ENCODE measurements at places on chromosomes 13 and 19.

GRCh38 chr13:108961542-108962125 lies 332.2 kb downstream of the MYO16 start:
- DNase-seq = peak; percentile 70

GRCh38 chr19:36449059-36449670 lies 30.7 kb upstream of the ZFP82 start:
- no peak for DNase-seq

DNA sequence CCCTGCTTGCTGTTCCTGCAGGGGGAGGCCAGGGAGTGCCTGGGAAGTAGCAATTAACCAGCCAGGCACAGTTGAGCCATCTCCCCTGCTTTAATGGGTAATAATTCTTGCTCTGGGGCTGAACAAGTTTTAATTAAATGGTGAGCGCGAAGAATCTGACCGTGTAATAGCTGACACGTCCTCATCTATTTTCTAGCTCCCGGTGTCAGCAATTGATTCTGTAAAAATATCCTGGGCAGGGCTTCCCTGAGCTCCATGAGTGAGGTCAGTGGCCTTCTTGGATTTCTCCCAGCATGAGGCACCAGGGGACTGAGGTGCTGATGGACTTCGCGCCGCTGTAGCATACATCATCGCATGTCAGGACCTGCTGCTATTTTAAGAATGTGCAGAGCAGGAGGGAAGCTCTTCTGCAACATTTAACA lies 26.9 kb downstream of the SIPA1L3 start:
- DNase-seq = peak; percentile 29

DNA sequence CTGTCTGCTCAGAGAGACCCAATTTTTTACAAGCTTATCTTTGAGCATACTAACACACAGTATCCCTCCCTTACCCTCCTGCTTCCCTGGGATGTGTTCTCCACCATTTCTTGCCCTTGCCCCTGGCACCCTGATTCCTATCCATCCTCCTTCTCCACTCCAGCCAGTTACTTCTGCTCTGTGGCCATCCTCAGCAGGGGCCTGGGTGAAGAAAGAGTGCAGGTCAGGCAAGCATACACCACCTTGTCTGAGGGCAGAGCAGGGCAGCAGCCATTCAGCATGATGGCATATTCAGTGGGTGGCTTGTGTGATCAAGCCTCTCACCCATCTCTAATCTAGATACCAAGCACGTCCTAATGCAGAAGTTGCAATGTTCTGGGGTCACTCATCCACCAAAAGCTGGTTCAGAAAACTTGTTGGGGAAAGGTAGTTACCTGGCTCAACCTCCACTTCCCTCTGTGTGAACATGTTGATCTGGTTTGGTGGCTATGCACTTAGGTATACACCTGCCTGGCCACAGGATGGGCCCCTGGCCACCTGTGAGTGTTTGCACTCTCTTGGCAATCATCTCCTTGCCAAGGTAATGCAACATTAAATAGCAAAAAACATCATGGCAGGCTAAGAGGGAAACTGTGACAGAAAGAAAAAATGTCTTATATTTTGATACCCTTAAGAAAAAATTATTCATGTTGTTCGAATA lies 900.3 kb upstream of the MIR17HG start:
- no peak for DNase-seq

DNA sequence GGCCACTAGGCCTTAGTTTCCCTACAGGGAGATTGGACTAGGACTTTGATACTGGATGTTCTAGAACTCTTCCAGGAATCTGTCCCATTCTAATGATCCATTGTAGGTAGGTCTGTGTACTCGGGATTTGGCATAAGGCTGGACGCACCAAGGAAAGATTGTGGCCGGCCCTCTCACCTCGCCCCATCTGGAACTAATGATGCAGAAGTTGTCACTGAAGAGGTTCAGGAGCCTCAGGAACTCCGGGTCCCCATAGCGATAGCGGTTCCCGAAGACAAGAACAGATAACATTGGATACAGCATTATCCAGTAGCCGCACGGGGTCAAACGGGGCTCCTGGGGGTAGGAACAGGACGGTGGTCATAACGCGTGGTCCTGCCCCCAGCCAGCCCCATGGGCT lies 11.2 kb downstream of the EGLN2 start:
- peak; percentile 8 for DNase-seq

DNA sequence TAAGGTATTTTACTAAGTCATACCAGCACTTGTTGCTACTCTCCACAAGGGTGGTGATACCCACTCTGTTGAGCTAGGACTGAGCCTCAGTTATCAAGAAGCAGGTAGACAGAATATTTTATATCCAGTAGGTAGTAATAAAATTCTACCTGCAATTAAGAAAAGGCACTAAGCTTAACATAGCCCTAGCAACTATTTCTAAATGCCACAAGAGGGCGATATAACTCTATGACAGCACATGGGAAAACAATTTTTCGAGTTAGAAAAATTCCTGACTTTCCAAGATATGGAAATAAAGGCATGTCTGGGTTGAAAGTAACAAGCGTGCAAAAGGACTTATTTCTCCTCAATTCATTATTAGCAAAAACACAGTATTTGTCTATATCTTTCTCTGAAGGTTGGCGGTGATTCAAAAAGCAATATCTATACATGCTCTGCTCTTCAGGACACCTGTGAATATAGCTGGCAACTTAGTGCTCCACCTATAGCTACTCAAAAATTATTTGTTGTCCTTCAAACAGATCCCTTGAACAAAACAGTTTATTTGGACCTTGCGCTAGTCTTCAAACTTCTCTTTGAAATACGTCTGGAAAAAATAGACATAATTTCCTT lies 14.7 kb downstream of the CCDC169 start:
- peak; percentile 68 for DNase-seq

Data from dermis blood vessel endothelial cell (primary cell).